ENCODE measurements at places on chromosomes 7 and 10.

DNA sequence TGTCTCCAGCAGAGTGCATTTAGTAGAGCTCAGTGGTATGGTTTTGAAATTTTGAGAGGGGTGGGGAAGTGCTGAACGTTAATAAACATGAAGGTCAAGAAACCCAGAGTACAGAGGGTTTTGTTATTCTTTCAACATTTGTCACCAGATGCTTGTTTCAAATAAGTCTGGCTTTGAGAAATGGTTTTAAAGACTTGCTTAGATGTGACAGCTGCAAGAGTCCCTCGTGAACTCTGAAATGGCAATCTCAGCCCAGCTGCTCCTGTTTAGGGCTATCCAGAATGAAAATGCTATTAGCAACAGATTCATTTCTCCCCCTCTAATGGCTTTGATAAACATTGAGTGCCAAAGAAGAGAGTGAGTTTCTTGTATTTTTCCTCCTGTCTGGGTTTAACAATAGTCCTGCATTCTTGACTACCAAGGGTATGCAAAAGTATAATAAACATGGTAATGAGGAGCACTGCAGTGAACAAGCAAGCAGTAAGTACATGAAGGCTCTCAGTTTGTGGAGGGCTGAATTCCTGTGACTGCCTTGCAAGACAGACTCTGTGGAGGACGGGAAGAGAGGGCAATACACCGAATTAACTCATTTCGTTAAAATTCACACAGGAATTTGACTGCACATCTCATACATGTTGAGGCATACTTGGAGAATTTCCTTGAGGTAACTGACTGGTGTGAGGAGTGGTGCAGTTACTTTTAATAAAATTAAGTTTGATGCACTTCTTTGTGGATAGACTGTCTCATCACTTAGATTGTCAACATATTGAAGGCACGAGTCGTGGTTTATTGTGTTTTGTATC is 490.9 kb downstream of the REEP3 start:
- no peak for DNase-seq

DNA sequence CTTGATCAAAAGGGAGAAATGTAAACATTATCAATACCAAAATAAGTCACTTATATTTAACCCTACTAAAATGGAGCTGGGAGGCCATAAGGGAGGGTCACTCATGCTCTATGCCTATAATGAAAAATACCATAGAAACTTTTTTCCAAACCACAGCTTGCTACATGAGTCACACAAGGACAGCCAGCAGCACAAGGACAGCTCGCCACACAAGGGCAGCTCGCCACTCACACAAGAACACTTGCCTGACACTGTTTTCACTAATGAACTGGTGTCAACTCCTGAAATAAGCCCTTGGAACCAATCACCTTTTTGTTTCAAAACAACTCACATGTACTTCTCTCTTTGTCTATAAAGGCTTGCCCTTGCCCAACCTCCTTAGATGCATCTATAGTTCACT is 43.3 kb downstream of the FRMPD2 start:
- no peak for DNase-seq

DNA sequence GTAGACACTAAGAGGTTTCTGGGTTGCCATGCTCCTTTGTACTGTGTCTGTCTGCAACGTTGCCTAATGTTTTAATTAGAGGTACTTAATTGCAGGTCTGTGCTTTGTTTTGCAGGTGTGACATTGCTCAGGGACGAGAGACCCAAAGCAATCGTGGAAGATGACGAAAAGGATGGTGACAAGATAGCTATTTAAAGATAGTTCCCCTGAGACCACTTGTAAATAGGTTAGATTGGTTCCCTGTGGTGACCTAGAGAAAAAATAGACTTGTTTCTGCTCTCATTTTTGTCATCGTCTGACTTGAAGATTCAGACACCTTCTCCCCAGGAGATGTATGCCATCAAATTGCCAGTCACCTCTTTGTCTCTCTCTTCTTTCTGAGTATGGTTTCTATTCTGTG is 20.1 kb downstream of the PPP1R17 start:
- no peak for DNase-seq

DNA sequence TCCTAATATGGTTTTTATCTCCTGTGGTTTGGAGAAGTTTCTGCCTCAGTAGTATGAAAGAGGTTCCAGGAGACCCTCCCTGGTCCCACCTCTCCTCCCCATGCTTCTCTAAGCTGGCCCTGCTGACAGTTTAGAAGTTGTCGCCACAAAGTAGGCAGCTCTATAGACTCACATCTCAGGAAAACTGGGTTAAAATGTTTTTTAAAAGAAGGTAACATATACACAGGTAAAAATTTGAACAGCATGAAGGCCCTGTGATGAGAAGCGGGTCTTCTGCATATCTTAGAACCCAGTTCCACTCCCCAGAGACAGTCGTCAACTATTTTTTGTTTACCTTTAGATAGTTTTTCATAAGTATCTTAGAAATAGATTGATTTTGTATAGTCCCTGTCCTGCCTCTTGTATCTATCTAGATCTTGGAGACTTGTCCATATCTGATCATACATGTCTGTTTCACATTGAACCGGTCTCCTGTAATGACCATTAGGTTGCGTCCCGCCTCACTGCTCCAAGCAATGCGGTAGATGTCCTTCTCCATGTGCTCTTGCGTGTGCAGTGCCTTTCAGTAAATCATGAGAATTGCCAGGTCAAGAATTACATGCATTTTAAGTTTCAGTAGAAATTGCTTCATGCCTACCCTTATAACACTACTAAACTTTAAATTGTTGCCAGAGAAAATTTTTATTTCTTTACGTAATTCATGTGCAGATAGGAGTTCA is 2.2 kb downstream of the DUSP5 start:
- DNase-seq: no peak

GRCh38 chr7:114851406-114852061 is 70.4 kb upstream of the MDFIC start:
- no peak for DNase-seq

- DNase-seq: no peak
Observed at GRCh38 chr7:118734541-118734940, 510.0 kb downstream of the ANKRD7 start.

DNA sequence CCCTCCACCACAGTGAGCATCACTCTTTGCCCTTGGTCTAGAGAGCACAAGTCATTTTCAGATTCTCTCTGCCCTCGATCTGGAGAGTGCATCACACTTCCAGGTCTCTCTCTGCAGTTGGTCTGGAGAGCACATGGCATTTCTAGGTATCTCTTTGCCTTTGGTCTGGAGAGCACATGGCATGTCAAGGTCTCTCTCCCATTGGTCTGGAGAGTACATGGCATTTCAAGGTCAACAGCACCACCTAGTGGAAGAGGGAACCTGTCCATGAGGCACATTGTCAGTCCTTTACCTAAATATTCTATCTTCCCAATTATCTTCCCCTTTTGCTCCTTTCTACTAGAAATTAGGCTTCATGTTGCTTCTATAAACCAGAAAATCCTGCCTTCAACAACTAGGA is 1139.4 kb downstream of the XPNPEP1 start:
- DNase-seq: no peak

GRCh38 chr10:106185951-106186350 is 978.6 kb downstream of the SORCS1 start:
- DNase-seq: no peak

- peak; percentile 78 for DNase-seq
Observed at GRCh38 chr10:123132576-123133477, 2.9 kb upstream of the HMX3 start.

- no peak for DNase-seq
Observed at GRCh38 chr10:113347508-113347907, 205.3 kb upstream of the HABP2 start.

DNA sequence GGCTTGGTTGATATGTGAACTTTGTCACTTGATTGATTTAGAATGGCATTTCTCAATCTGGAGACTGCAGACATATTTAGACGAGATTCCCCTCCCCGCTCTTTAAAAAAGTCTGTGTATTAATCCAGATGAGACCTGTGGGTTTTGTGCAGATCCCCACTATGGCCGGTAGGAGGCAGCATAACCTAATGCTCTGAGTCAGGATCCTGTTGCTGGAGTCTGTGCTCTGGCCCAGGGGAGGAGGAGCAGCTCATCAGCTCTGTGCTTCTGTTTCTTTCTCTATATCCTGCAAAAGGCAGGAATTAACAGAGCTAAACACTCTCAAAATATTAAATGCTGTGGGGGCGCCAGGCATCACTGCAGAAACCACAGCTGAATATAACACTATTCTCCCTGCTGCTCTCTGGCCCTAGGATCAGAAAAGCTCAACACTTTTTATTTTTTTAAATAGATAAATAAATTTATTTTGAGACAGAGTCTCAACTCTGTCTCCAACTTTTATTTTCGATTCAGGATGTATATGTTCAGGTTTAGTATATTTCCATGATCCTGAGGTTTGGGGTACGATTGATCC is 23.9 kb upstream of the SEPHS1 start:
- DNase-seq: peak; percentile 78

GRCh38 chr7:96952974-96953391 is 52.4 kb upstream of the DLX6 start:
- DNase-seq: no peak

- DNase-seq: no peak
Observed at GRCh38 chr7:157411580-157411979, 74.8 kb downstream of the DNAJB6 start.

- no peak for DNase-seq
Observed at GRCh38 chr7:98870807-98871491, 1.1 kb upstream of the TMEM130 start.

- DNase-seq: no peak
Observed at GRCh38 chr7:21548491-21548890, 5.7 kb downstream of the DNAH11 start.

GRCh38 chr7:73429215-73429614 is 4.4 kb upstream of the FZD9 start:
- peak; percentile 92 for DNase-seq

GRCh38 chr10:118594392-118595063 is 920 bp downstream of the PRLHR start:
- no peak for DNase-seq

DNA sequence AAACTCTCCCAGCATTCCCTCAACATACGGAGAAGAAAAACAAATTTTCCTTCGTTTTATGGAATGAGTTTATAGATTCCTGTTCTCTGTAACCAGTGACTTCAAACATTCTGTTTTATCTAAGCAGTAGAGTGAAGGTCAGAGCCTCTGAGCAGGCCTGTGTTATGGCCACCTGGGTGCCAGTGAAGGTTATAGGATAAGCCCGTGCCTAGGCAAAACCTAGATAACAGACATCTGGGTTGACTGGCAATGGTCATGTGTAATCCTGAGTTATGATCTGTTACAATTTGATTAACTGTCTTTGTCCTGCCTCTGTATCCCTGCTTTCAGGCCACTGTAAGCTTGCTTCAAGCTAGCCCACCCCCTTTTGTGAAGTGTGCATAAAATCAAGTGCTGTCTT is 8.3 kb downstream of the LSM5 start:
- no peak for DNase-seq

DNA sequence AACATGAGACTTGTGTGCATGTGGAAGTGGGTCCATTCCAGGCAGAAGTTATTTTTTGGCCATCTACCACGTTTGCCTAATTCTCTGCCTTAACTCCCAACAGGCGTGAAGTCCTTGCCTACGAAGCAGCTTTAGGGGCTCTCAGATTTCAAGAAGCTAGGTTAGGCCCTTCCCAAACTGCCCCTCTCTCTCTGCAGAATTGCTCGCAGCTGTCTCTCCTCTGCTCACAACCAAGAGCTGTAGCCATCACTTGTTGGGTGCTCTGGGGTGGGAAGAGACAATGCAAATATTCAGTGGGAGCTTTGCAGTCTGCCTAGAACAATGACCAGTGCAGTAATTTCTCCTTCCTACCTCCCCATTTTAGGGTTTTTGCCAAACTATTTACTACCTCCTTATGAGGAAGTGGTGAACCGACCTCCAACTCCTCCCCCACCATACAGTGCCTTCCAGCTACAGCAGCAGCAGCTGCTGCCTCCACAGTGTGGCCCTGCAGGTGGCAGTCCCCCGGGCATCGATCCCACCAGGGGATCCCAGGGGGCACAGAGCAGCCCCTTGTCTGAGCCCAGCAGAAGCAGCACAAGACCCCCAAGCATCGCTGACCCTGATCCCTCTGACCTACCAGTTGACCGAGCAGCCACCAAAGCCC is 24.9 kb downstream of the CYP17A1 start:
- DNase-seq: no peak

GRCh38 chr10:25023278-25023677 is 6.9 kb downstream of the THNSL1 start:
- DNase-seq: no peak
